ENCODE measurements at places on chromosomes 5 and 9.

DNA sequence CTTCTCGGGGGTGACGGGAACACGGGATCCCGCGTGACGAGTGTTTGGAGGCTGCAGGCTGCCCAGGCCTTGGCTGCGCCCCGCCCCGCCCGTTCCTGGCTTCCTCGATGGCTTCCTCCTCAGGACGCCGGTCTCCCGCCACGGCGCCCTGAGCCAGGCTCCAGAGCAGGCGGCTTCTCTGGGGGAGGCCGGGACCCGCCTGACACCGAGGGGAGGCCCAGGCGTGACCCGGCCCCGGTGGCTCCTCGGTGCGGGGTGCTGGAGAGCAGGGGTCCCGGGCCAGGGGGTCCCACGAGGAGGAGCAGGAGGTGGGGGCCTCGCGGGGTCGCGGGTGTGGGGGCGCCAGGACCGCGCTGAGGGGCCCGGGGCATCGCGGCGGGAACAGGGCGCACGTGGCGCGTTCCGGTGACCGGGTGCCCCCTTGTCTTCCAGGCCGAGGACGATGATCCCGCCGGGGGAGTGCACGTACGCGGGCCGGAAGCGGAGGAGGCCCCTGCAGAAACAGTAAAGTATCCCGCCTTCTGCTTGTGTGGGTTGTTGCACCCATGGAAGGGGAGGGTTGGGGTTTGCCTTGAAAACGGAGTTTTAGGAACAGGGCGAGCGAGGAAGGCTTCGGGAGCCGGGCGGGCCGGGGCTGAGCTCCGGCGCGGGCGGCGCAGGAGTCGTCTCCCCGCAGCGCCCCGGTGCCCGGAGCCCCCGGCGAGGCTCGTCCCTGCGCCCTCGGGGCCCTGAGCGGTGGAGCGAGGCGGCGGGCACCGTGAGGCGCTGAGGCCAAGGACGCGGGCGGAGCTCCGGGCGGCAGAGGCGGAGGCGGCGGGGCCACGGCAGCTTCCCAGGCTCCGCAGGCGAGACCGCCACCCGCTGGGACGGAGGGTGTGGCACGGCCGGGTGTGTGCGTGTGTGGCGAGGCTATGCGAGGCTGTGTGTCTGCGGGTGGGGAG is 22.2 kb downstream of the AHRR start:
- peak; percentile 78 for DNase-seq

- DNase-seq: no peak
Observed at GRCh38 chr5:130002183-130002582, 97.9 kb downstream of the CHSY3 start.

DNA sequence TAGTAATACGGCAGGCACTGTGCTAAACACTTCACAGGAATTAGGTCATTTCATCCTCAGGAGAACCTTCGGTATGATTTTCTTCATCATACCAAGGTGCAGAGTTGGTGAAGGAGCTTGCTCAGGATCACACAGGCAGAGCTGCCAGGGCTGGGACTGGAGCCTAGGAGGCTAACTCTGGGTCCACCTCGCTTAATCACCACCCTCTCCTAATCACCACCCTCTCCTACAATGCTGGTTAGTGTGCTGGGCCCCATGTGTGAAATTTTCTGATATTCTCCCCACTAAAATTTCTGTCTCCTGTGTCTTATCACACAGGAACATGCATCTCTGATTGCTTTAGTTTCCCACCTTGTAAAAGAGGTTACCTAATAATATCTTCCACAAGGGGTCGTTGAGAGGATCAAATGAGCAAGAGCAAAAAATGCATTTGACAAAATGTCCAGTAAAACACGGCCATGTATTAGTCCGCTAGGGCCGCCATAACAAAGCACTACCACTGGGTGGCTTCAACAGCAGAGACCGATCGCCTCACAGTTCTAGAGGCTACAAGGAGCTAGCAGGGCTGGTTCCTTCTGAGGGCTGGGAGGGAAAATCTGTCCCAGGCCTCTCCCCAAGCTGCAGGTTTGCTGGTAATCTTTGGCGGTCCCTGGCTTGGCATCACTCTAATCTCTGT is 128.2 kb upstream of the NFIB start:
- DNase-seq: no peak

DNA sequence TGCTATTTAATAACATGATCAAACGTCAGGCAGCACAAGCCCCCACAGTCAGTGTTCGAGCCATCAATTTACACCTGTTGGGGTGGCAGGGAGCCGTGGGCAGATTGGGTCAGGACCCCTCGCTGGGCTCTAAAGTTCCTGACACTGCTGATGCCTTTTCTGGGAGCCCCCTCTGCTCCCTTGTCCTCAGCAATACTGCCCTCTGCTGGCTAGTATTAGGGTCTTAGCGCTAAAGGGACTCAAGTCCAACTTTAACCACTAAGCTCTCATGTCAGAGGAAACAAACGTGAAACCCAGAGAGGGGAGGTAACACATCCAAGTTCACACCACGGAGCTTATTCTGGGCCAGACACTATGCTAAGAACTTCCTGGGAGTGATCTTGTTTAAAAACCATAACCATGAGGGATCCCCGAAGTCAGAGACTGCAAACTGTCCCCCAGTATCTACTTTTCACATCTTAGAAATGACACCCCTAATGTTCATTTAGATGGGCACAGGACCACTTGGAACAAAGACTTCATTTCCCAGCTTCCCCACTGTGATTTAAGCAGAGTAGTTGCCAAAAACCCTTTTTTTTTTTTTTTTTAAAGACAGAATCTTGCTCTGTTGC is 20.4 kb downstream of the ANKS6 start:
- DNase-seq: peak; percentile 77

- DNase-seq: no peak
Observed at GRCh38 chr9:123660691-123661466, 269.0 kb downstream of the DENND1A start.

DNA sequence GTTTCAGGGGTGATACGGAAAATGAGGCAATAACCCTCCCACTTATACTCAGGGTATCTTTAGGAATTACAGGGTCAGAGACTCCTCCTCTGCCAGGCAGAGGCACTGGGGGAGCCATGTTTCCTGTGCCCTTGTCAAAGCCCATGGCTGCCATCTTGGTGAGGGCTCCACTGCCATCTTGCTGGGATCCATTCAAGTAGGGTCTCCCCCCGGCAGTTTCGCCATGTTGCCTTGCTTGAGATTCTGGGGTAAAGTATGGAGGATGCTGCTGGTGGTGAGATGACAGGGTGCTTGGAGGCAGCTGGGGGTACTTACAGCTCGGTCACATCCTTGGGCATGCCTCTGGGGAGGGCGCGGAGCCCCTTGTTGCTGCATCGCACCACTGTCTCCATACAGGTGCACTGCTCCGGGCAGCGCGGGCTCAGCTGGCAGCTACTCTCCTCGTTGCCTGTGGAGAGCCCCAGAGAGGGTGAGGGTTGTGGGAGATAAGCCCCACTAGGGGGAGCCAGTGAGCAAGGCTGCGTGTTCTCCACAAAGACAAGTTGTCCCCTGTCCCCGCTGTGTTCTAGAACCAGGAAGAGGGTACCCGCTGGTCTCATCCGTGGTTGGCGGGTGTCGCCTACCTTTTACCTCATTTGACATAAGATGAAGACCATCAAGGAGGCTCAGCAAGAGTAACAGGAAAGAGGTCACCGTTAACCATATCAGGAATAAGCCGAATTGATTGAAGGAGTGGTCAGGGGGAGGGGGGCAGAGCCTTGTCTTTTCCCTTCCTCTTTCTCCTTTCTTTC is 169.0 kb upstream of the PANK3 start:
- peak; percentile 75 for DNase-seq

GRCh38 chr9:21513431-21513830 is 31.3 kb upstream of the IFNE start:
- DNase-seq: no peak

- no peak for DNase-seq
Observed at GRCh38 chr5:169333518-169333917, 32.6 kb upstream of the SLIT3 start.

DNA sequence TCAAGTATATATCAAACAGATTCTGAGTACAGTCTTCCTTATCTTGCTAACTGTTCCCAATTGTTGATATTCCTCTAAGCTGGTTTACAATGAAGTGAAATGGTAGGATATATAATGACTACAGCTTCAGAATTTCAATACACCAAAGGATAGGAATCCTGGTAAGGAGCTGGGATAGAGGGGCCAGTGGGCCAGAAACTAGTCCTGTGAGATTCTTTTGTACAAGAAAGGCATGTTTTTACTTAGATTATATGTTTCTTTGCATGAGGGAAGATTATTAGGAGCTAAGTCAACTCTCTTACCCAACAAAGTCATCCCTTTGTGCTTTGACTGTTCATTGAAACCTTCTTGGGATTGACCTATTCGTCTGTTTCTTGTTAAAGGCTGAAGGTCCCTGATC is 435.7 kb downstream of the PLK2 start:
- DNase-seq: no peak

- DNase-seq: no peak
Observed at GRCh38 chr5:106680330-106680729, 990.4 kb downstream of the EFNA5 start.

DNA sequence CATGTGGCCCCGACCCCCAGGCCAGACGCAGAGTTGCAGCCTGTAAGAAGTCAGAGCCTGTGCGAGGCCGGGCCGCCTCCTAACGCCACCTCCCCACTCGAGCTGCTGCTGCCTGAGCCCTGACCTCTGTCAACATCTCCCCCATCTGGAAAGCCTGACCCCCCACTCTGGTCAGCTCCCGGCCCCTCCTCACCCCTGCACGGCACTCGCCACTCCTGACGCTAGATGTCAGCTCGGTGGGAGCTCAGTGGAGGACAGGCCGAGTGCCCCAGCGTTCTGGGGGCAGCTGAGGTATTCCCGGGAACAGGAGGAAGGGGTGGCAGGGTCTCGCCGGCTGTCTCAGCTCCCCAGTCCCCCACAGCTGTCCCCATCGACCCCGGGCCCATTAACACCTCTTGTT is 19.9 kb downstream of the LHX3 start:
- no peak for DNase-seq

DNA sequence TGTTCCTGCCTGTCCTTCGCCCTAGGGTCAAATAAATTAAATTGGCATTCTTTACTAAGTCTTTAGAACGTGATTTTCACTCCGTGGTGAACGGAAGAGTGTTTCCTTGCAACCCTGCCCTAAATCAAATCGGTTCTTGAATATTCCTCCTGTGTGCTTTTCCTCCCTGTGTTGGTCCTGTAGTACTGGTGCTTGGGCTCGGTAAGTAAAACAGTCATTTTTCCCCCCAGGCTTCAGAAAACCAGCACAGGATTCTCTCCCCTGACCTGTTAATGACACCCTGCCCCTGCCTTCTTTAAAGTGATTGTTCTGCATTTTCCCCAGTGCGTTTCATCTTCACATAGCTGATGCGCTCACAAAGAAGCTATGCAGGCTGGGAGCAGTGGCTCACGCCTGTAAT is 96.0 kb downstream of the AK8 start:
- no peak for DNase-seq

DNA sequence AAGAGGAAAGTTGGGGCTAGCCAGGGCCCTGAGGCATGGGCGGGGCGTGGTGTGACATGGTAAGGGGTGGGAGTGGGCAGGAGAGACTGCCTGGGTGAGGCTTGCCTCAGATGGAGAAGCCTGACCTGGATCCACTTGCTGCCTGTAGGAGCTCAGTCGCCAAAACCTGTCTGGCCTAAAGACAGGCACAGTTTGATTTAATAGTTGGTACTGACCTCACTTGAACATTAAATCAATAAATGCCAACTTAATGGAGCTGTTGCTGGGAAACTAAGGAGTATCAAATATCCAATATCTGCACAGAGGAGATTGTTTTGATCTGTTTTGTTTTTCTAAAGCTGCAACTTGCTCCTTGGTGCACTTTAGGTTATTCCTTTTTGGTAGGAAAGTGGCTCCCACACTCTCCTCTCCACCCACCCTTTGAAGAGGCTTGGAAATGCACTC is 86.4 kb downstream of the RCL1 start:
- no peak for DNase-seq

DNA sequence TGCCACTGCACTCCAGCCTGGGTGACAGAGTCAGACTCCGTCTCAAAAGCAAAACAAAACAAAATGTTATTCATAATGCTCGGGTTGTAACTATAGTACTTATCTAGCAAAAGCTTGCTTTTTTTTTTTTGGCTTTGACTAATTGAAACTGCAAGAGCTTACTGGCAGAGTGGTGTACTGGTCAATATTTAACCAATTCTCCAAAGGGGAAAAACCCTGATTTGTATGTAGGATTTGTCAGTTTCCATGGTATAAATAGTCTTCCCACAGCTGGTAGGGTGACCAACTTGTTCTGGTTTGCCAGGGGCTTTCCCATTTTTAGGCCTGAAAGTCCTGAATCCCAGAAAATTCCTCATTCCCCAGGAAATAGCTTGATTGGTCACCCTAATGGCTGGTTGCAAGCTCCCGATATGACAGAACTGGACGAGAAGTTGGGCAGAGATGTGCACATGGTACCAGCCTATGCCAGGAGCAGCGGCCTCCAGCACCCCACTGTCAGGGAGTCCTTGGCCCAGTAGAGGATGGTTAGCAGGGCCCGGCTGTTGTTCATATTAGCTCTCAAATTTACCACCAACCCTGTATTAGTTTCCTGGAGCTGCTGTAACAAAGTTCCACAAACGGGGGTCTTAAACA is 58.0 kb downstream of the FXN start:
- DNase-seq: no peak

GRCh38 chr5:88452820-88453219 is 184.2 kb upstream of the TMEM161B start:
- no peak for DNase-seq

DNA sequence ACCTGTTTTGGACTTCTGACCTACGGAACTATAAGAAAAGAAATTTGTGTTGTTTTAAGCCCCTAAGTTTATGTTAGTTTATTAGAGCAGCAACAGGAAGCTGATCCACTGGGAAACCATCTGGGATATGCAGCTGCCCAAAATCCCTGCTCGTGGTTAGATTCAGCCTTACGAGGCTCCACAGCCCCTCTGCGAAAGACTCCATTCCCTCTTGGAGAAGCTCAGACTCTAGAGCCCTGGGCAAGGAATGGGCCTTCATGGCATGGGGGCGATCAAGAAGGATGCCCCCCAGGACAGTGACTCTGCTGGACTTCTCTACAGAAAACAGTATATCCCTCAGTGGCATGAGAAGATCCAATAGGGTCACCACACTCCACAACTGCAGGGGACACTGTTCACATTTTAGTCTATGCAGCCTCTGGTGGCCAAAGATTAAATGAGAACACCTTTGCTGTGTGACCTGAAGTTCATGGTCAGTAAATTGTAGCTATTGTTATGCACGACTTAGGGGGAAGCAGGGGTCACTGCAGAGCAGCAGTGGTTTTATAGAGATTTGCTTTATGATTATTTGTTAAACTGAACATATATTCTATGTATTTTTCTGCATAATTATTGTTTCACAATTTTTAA is 21.1 kb downstream of the IRF1 start:
- no peak for DNase-seq

DNA sequence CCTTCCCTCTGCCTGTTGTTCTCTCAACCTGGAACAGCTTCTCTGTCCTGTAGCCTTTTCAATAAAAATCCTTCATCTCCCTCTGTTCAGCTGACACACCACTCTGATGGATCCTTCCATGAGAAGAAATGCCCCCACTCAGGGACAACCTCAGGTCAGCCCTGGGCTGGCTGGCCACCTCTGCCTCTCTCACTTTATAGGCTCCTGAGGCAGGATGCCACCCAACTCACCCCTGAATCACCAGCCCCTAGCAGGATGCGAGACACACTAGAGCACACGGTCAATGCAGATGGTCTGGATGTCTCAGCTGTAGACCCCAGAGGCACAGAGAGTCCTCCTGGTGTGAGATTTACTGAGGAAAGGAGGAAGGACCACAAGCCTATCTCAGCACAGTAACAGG is 93.8 kb downstream of the GABBR2 start:
- DNase-seq: no peak

GRCh38 chr9:110257097-110257841 is 962 bp upstream of the TXN start:
- DNase-seq: peak; percentile 24
